ENCODE measurements at places on chromosomes 1 and 21.
A peak's percentile ranks its signal among the peaks of the same experiment; 100 is the strongest.

DNA sequence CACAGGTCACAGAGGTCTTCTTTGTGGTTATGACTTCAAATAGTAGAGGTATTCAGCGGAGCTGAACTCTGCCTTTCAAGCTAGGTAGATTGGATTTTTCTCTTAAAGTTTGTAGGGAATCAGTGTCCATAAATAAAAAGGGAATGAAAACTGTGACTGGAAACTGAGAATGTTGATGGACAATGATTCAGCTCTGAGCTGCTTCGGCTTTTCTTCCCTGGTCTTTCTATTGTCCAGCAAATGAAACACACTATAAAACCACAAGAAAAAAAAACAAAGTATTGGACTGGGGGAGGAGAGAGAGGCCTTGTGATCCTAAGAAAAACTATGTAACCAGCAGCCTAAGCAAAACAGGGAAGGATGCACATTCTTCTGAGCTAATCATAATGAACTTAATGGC lies 11.1 kb downstream of the TNNI3K start:
- no peak for DNase-seq

- no peak for DNase-seq
Observed at GRCh38 chr1:11070876-11071275, 11.1 kb upstream of the SRM start.

DNA sequence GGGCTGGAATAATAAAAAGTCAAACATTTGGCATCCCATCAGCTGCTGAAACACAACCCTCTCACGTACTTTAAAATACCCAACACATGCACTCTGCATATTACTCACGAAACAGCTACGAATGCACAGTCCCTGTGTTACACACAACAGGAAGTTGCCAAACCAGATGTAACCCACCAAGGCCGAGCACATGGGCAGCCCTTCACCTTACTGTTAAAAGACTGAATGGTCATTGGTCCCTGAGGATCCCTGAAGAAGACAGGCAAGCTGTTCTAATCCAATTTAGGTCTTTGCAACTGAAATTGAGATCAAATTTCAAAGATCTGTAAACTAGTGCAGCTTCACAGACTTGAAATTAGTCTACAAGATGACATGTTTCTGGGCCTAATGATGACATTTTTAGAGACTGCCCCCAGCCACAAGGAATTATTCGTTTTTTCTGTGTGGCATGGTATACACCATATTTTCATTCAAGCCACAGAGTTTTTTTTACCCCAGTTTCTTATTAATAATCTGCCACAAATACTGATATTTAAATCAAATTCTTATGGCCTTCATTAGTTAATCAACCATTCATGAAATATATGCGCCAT lies 25.6 kb upstream of the IER5 start:
- DNase-seq: peak; percentile 40

- peak; percentile 65 for DNase-seq
Observed at GRCh38 chr1:203026031-203026665, at the start of gene PPFIA4. TSS of gene PPFIA4 (plus strand) at chr1:203026491. CDS start at chr1:203039009, 12,518 bp downstream.

DNA sequence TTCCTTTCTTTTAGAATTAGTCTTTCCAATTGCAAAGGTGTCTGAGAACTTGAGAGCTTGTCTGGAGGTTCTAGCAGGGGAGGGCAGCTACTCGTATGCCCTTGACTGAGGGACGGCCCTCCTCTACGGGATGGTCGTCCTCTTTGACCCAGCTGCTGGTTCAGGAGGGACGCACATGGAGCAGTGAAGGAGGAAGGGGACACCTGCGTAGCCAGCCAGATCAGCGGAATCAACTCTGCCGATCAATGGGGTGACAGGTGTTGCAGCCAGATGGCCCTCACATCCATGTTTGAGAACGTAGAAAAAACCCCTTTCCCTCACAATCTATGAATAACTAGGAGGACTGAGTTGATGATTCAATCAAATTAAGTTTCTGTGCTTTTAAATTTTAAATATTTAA lies 15.7 kb upstream of the A3GALT2 start:
- DNase-seq: no peak

Measured in amniotic epithelial cell (primary cell).